NCI-H187 (cell line): ENCODE measurements at places on chromosomes 5 and 9.
A peak's percentile ranks its signal among the peaks of the same experiment; 100 is the strongest.

DNA sequence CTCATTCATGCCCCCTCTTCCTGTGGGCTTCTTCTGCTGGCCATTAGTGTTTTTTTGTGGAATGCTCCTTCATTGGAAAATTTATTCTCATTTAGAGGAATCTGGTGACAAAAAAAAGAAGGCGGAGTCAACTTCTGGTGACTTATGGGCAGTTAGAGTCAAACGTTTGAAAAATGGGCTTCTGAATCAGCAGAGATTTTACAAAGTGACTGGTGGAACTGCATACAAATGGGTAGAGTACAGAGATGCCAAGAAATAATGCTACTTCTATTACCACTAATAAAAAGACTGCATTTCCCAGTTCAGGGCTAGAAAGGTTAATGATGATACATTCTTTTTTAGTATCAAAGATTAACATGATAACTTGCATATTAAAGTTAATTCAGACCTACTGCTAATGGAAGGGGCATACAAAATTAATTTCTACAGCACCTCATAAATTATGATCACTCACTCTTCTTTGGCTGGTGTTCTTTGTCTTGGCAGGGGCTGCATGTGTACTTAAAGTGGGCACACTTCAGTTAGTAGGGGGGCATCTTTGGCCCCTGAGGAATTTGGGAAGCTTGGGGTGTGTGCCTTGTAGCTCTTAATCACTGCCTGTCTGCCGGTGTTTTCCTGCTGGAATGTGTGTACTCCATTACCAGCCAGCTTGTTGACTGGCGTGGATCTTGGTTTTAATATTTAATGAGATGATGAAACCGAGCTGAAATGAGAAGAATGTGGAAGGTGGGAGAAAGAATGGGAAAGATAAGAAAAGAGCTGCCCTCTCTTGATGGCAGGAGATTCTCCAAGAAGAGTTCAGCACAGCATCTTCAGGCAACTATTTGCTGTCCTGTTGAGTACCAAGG is 148.9 kb downstream of the DOCK2 start:
- no peak for DNase-seq

GRCh38 chr9:111076519-111076918 is 38.2 kb upstream of the LPAR1 start:
- DNase-seq: no peak

- no peak for DNase-seq
These were observed 33.0 kb downstream of the FGF10 start for GRCh38 chr5:44356231-44356630.

DNA sequence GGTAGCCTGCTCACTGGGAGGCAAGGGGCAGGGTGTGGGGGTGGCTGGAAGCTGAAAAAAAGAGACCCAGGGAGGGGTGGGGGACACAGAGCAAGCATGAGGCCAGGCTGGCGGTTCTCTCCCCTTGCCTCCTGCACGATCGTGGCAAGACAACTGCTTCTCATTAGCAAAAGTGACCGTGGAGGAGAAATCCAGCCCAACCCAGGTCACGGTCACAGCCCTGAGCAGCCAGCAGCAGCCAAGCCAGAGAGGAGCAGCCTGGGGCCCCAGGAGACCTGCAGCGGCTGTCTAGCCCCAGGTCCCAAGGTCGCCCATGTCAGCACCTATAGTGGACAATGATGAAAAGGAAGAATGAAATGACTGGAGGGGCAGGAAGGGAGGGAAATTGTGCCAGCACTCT is 89.1 kb downstream of the NRG2 start:
- DNase-seq: no peak

DNA sequence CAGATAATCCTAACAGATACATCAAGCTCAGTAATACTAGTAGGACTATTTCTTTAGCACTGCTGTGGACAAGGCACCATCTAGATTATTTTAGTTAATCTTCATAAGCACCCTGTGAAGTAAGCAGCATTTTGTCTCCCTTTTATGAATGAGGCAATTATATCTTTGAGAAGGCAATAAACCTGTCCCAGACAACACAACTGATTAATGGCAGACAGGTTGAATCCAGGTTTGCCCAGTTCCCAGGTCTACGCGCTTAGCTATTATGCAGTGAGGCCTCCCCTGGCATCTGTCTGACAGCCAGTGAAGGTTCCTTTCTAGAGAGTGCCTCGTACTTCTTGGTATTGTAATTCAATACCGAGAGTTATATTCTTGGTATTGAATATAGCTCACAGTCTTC is 9.7 kb upstream of the LVRN start:
- DNase-seq: no peak

GRCh38 chr9:116757030-116757429 is 69.9 kb downstream of the TRIM32 start:
- DNase-seq: no peak

GRCh38 chr5:158200619-158201018 is 341.7 kb upstream of the CLINT1 start:
- DNase-seq: no peak

DNA sequence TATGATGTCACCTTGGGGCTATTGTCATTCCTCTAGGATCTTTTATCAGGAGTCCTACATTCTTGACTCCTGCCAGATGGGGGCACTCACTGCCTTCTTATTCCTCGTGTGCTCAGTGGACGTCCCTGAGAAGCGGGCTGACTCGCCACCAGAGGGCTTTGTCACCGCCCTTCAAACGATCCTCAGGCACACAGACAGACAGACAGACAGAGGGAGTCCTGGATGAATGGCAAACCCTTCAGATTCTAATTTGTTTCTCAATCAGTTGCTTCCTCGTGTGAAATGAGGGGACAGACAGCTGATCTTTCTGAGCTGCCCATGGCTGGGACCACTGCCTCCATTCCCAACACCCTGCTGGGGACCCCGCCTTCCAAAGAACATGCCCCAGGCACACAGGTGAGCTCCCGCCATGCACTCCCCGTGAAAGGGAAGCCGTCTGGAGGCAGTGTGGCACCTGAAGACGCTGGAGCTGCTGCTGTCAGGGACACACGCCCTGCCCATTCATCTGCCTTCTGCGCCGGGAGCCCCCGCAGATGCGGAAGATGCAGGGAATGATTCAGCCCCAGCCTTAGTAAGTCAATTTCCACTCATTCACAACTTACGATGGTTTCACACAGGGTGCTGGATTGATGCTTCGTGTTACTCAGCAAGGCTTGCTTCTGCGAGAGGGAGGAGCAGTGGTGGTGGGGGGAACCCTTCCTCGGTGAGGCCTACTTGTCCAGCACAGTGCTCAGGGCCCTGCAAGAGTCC is 24.9 kb upstream of the SH3PXD2B start:
- DNase-seq: peak; percentile 74

GRCh38 chr5:96781031-96781971 is 26.4 kb downstream of the ERAP1 start:
- DNase-seq: no peak

- no peak for DNase-seq
These were observed 269.9 kb downstream of the FANCC start for GRCh38 chr9:95047452-95048224.

- no peak for DNase-seq
These were observed 32.6 kb upstream of the RXRA start for GRCh38 chr9:134293611-134294152.

GRCh38 chr5:79955356-79955895 is 35.6 kb downstream of the MTX3 start:
- DNase-seq: no peak

DNA sequence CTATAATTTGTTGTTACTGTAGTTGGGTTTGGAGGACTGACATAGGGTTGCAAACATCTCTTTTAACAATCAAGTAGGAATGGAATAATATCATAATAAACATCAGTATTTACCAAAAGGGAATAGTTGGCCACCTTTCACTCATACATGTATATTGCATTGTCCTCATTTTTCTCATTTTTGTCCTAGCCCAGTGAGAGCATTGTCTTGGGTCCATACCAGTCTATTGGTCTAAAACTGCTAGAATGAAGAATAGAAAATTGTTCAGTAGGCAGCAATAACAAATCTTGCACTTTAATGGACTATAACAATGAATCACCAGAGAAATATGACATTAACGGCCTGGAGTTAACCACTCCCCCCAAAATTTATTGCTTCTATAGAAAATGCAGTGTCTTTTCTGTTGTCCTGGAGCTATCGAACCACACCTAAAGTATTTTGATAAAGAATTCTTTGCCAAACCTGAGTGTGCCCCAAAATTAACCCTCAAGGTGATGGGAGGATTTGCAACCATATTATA is 80.9 kb upstream of the IL33 start:
- no peak for DNase-seq

GRCh38 chr5:109754319-109754718 is 64.6 kb downstream of the MAN2A1 start:
- no peak for DNase-seq

DNA sequence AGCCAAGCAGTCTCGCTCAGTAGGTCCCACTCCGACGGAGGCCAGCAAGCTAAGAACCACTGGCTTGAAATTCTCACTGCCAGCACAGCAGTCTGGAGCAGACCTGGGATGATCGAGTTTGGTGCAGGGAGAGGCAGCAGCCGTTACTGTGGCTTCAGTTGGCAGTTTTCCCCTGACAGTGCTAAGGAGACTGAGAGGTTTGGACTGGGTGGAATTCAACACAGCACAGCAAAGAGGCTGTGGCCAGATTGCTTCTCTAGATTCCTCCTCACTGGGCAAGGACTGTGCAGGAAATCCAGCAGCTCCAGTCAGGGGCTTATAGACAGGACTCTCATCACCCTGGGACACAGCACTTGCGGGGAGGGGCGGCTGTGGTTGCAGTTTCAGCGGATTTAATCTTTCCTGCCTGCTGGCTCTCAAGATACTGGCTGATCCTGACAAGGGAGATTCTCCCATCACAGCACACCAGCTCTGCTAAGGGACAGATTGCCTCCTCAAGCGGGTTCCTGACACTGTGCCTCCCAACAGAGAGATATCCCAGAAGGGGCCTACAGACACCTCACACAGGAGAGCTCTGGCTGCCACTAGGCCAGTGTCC is 122.1 kb downstream of the YIPF5 start:
- DNase-seq: no peak

DNA sequence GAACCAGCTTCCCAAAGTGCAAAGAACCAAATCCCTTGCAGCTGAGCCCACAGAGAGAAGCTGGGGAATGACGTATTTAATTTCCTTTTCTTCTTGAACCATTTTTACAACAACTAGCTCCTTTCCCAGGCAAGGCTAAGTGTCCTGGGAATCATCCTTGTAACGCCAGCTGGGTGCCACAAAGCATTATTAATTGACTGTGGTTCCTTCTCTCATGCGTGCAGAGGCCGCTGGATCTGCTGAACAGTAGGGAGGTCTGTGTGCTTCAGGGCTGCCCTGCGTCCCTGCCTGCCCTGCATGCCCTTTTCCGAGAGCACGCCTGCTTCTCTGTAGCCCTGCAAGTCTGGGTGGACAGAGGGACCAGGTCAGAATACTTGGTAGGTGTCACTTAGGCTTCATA is 124.1 kb upstream of the OTULINL start:
- peak; percentile 29 for DNase-seq

- DNase-seq: no peak
These were observed 278.8 kb downstream of the EBF1 start for GRCh38 chr5:158820891-158821290.

- no peak for DNase-seq
These were observed 151.9 kb downstream of the MACROH2A1 start for GRCh38 chr5:135246923-135247795.

GRCh38 chr5:67887748-67888161 is 327.8 kb upstream of the PIK3R1 start:
- DNase-seq: no peak

- peak; percentile 56 for DNase-seq
These were observed at the start of gene CNTRL for GRCh38 chr9:121074370-121075250. TSS of gene CNTRL (plus strand) at chr9:121074955. CDS start at chr9:121088327, 13,372 bp downstream.

DNA sequence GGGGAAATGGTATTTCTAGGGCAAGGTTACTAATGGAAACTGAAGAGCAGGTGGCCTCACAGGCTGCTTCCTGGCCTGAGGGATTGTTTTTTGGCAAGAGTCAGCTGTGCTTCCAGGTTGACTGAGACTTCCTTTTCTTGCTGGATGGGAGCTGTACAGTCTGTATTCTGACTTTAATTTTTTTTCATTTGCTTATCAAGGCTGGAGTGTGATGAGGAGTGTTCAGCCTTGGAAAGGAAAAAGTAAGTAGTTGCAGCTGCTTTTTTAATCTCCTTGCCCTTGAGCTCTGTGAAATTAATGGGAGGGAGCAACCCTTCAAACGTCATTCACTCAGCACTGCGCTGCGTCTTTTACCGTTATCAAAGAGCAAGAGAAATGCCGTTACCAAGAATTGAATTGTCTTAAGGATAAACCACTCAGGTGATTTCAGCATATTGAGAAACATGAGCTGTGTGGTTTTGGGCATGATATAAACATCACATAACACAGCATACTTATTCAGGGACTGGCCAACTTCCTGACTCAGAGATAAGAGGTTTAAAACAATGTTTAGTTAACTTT is 47.6 kb downstream of the AQP7 start:
- no peak for DNase-seq

DNA sequence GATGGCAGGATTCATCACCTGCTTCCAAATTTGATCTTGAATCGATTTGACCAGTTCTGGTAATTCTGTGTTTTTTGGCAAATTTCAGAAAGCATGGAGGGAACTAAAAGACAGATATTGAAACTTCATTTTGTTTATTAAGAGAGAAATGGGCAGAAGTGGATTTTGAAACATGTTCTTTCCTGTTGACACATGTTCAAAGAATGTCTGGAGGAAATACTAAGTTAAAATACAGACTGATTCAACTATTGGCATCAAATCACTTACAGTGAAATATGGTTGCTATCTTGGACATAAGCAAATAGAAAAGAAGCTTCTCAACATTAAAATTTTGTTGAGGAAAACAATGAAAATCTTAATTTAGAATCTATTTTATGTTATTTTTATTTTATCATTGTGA is 19.3 kb upstream of the GZMK start:
- DNase-seq: no peak

GRCh38 chr9:89744730-89745129 is 139.9 kb downstream of the GADD45G start:
- no peak for DNase-seq

- no peak for DNase-seq
These were observed 19.1 kb downstream of the DUSP1 start for GRCh38 chr5:172751761-172752510.

DNA sequence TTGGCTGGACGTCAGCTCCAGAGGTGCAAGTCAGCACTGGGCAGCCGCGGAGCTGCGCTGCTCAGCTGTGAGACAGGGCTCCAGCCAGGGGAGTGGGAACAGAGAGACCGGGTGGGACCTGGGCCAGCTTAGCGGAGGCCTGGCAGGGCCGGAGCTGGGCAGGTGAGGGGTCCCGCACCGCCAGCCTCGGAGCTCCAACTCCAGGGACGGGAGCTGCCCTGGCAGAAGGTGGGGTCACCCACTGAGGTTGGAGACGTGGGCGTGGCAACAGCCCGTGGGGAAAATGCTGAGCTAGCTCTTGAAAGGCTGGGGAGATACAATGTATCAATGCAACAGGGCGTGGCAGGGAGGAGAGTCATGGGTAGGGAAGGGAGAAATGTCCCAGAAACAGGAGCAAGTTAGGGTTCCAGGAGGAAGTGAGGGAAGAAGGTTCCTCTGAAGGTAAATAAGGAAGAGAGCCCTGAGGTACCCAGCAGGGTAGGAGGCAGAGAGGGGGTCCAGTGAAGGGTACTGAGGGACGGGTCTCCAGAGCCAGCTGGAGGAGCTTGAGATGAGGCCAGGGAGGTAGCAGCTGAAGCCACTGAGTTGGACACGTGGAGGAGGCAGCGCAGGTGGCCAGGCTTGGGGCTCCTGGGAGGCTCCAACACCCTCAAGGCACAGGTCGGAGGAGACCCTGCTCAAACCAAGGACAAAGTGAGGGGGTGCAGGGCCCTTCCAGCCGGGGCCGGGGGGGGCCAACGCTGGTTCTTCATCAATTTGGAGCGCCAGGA is 736 bp upstream of the NKD2 start:
- DNase-seq: no peak

GRCh38 chr9:95302479-95302878 is 15.0 kb downstream of the FANCC start:
- no peak for DNase-seq
